ENCODE measurements at places on chromosomes 12 and 14.

GRCh38 chr12:57611108-57611826 lies at the start of gene ARHGEF25:
Gene ARHGEF25, plus strand, starts transcription at chr12:57611435. Its CDS starts 460 bp downstream, at chr12:57611895.
- peaks cover 64% of the 10 kb centered on the region for H3K27me3 ChIP-seq
- no peaks in the 10 kb centered on the region for H3K4me1 ChIP-seq
- H3K4me3 ChIP-seq, result peak within 1 kb of the TSS; percentile 65
- peak within 1 kb of the TSS; percentile 74 for H3K27ac ChIP-seq
- no peak for DNase-seq

GRCh38 chr12:68695454-68695853 lies 8.7 kb downstream of the NUP107 start:
- no peaks in the 10 kb centered on the region for H3K27me3 ChIP-seq
- DNase-seq, result no peak
- H3K4me3 ChIP-seq, result no peak overlapping the region
- H3K4me1 ChIP-seq, result no peaks in the 10 kb centered on the region

GRCh38 chr12:29907461-29907860 lies 123.7 kb upstream of the TMTC1 start:
- H3K36me3 ChIP-seq, result no peaks in the 10 kb centered on the region
- H3K4me1 ChIP-seq, result no peaks in the 10 kb centered on the region
- no peak overlapping the region for H3K27ac ChIP-seq
- H3K27me3 ChIP-seq, result no peaks in the 10 kb centered on the region
- H3K4me3 ChIP-seq, result no peak overlapping the region

DNA sequence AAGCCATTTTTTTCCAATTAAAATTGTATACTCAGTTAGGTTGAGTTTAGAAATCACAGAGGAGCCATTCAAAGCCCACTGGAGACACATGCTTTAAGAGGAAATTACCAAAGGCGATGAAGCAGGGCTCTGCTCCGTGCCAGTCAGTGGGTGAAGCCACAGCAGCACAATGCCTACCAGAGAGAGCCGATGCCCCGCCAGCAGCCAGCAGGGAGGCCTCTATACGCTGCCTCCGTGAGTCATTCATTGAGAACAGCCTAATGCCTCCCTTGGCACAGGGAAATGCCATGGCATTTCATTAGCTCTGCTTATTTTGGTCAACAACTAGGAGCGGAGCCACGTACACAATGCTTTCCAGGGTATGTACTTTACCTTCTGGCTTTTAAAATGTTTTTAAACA lies 197.8 kb upstream of the FRMD6 start:
- no peak for DNase-seq
- H3K36me3 ChIP-seq, result no peaks in the 10 kb centered on the region
- H3K27me3 ChIP-seq, result no peaks in the 10 kb centered on the region
- no peak overlapping the region for H3K27ac ChIP-seq
- H3K4me3 ChIP-seq, result no peak overlapping the region

- H3K36me3 ChIP-seq, result no peaks in the 10 kb centered on the region
- H3K4me3 ChIP-seq, result no peak overlapping the region
- H3K27me3 ChIP-seq, result no peaks in the 10 kb centered on the region
- no peak for DNase-seq
- no peaks in the 10 kb centered on the region for H3K4me1 ChIP-seq
Observed at GRCh38 chr14:54890788-54891187, 11.8 kb downstream of the GCH1 start.

DNA sequence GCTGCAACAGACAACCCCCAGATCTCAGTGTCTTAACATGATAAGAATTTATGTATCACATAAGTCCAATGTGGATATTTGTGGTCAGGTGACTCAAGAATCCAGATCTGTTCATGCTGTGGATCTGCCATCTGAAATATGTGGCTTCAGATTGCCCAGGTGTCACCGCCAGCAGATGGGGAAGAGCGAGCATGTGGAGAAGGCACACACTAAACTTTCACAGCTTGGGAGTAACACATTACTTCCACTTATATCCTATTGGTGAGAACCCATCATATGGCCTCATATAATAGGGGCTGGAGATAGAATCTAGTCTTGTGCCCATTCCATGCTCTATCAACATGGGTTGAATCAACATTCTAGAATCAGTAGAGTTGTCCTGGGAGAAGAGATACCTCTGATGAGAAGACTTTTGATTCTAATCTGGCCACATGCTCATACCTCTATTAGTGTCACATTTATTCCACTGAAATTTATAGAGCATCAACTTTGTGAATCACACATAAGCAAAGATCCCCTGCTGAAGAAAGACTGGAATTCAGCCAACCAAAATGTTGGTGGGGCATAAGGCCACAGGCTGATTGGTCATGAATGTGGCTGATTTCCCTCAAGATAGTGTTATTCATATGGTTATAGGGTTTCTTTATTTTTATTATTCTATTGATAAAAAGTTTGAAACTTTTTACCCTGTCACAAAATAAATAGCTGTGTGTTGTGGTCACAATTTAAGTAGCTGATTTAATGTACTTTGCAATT lies 6.0 kb upstream of the CALCOCO1 start:
- H3K4me3 ChIP-seq, result no peak overlapping the region
- no peaks in the 10 kb centered on the region for H3K36me3 ChIP-seq
- no peak overlapping the region for H3K27ac ChIP-seq
- DNase-seq, result no peak

GRCh38 chr14:65156568-65157366 lies 54.5 kb upstream of the MAX start:
- H3K4me1 ChIP-seq, result peaks cover 4% of the 10 kb centered on the region
- DNase-seq, result peak; percentile 44
- no peaks in the 10 kb centered on the region for H3K36me3 ChIP-seq
- H3K27ac ChIP-seq, result peak overlapping the region; percentile 74
- H3K27me3 ChIP-seq, result no peaks in the 10 kb centered on the region

GRCh38 chr12:31479516-31480210 lies 111.3 kb downstream of the DENND5B start:
- H3K36me3 ChIP-seq, result no peaks in the 10 kb centered on the region
- no peak overlapping the region for H3K27ac ChIP-seq
- H3K27me3 ChIP-seq, result no peaks in the 10 kb centered on the region
- no peak overlapping the region for H3K4me3 ChIP-seq

- peak overlapping the region; percentile 90 for H3K4me3 ChIP-seq
- H3K4me1 ChIP-seq, result peaks cover 33% of the 10 kb centered on the region
- DNase-seq, result no peak
- peak overlapping the region; percentile 95 for H3K27ac ChIP-seq
- H3K36me3 ChIP-seq, result no peaks in the 10 kb centered on the region
- H3K27me3 ChIP-seq, result no peaks in the 10 kb centered on the region
Observed at GRCh38 chr14:31024010-31024480, 1.4 kb upstream of the AP4S1 start.

DNA sequence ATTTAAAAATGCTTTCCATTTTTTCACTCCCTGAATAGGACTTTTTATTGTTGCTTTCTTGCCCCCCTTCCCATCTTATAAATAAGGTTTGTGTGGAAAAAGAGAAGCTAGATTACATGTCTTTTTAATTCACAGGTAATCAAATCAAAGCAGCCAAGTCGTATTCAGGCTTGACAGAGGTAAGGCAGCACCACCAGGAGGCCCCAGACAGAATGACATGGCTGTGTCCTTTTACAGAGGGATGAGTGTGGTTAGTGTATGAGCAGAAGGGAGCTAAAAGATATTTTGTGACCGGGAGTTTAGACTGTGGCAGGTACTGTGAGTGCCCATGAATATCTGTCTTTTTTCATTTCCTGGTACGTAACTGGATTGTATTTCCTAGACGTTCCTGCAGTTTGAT lies 596.1 kb downstream of the ETNK1 start:
- H3K4me1 ChIP-seq, result no peaks in the 10 kb centered on the region
- H3K27ac ChIP-seq, result no peak overlapping the region
- H3K36me3 ChIP-seq, result no peaks in the 10 kb centered on the region
- no peak for DNase-seq

GRCh38 chr12:9071518-9071917 lies 44.2 kb downstream of the A2M start:
- DNase-seq, result no peak
- no peak overlapping the region for H3K27ac ChIP-seq
- no peaks in the 10 kb centered on the region for H3K4me1 ChIP-seq
- no peak overlapping the region for H3K4me3 ChIP-seq
- no peaks in the 10 kb centered on the region for H3K27me3 ChIP-seq

DNA sequence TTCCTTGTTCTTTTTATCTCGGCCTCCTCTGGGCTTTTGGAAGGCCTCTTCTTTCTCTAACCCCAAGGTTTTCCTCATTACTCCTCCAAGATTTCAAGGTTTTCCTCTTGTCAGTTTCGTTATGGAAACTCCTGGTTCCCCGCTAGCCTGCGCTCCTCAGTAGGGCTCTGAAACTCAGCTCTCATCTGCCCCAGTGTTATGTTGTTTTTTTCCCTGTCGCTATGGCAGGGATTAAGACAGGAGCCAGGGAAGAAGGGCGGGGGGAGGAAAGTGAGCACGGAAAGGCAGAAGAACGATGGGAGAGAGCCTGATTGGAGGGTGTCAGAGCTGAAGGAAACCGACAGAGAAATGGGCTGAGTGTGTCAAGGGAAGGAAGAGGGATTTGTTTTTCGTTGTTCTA lies 26.5 kb upstream of the JDP2 start:
- peaks cover 29% of the 10 kb centered on the region for H3K4me1 ChIP-seq
- H3K27ac ChIP-seq, result peak overlapping the region; percentile 87
- H3K27me3 ChIP-seq, result no peaks in the 10 kb centered on the region
- H3K36me3 ChIP-seq, result no peaks in the 10 kb centered on the region

DNA sequence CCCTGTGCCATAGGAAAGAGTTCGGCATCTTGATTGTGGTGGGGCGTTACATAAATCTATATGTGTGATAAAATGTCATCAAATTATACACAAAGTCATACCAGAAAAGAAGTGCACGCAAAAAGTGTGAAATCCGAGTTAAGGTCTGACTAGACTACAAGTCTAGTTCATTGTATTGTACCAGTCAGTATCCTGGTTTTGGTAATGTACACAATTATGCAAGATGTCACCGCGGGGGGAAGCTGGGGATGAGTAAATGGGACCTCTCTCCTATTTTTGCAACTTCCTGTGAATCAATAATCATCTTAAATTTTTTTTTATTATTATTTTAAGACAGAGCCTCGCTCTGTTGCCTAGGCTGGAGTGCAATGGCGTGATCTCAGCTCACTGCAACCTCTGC lies 43.2 kb upstream of the BCL11B start:
- H3K27me3 ChIP-seq, result no peaks in the 10 kb centered on the region
- DNase-seq, result no peak
- H3K36me3 ChIP-seq, result no peaks in the 10 kb centered on the region
- H3K4me3 ChIP-seq, result no peak overlapping the region
- no peaks in the 10 kb centered on the region for H3K4me1 ChIP-seq

GRCh38 chr12:40287369-40287975 lies 62.7 kb downstream of the LRRK2 start:
- no peak for DNase-seq
- no peaks in the 10 kb centered on the region for H3K4me1 ChIP-seq
- H3K4me3 ChIP-seq, result no peak overlapping the region
- H3K27ac ChIP-seq, result no peak overlapping the region
- H3K27me3 ChIP-seq, result no peaks in the 10 kb centered on the region

- no peak overlapping the region for H3K4me3 ChIP-seq
- no peaks in the 10 kb centered on the region for H3K4me1 ChIP-seq
- no peaks in the 10 kb centered on the region for H3K27me3 ChIP-seq
Observed at GRCh38 chr12:99920353-99920960, 64.3 kb downstream of the ANKS1B start.

GRCh38 chr14:61875483-61875882 lies 113.3 kb downstream of the SNAPC1 start:
- H3K36me3 ChIP-seq, result no peaks in the 10 kb centered on the region
- DNase-seq, result no peak
- H3K4me3 ChIP-seq, result no peak overlapping the region
- H3K27ac ChIP-seq, result no peak overlapping the region

GRCh38 chr12:92360543-92360942 lies 214.9 kb upstream of the BTG1 start:
- H3K36me3 ChIP-seq, result no peaks in the 10 kb centered on the region
- DNase-seq, result no peak
- H3K4me3 ChIP-seq, result no peak overlapping the region
- H3K27me3 ChIP-seq, result no peaks in the 10 kb centered on the region

DNA sequence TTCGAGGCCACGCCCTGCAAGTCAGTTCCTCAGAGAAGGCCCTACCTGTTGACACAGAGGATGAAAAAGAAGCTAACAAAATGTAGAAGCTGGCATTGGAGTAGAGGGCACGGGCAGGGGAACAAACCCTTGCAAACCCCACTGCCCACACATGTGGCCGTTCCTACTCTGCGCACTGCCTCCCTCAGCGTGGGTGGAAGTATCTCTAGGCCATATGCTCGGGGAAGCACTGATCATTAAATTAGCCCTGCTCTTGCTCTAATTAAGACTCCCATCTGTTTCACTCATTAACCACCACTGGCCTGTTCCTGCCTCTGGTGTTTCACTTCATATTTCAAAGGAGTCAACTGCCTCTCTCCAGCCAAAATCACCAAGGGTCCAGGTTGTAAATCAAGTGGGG lies 201.2 kb upstream of the SFSWAP start:
- H3K36me3 ChIP-seq, result no peaks in the 10 kb centered on the region
- H3K4me3 ChIP-seq, result no peak overlapping the region
- no peaks in the 10 kb centered on the region for H3K27me3 ChIP-seq
- H3K27ac ChIP-seq, result no peak overlapping the region
- no peak for DNase-seq
- H3K4me1 ChIP-seq, result no peaks in the 10 kb centered on the region

DNA sequence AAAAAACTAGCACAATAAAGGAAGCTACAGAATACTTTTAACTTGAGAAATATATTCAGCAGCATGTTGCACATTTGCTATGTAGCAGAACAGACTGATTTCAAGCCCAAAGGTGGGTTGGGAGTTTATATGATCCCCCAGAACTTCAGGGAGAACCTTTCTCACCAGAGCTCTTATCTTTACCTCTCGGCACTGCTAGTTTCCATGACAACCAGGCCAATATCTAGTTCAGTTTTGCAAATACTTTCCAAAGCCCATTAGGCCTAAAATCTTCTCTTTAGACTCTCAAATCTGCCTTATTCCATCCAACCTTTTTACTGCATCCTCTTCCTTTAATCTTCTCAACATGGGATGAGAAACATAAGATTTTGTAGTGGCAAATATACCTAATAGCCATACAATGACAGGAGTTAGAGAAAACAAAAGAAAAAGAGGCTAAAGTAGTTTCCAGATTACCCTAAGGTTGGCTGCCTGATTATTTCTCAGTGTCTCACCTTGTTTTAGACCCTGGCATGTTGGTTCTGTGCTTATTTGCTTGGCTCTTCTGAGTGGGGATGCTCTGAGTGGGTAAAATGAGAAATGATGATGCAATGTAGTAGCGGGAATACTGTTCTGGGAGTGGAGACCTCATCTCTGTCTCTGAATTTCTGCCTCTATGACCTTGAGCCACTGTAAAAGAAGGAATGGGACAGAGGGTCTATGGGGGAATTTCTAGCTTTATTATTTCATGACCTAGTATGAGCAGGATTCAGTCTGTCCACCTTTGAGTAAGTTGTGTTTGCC lies 427.6 kb upstream of the STXBP6 start:
- H3K27me3 ChIP-seq, result no peaks in the 10 kb centered on the region
- no peak overlapping the region for H3K4me3 ChIP-seq
- H3K36me3 ChIP-seq, result no peaks in the 10 kb centered on the region
- H3K27ac ChIP-seq, result no peak overlapping the region
- H3K4me1 ChIP-seq, result no peaks in the 10 kb centered on the region

DNA sequence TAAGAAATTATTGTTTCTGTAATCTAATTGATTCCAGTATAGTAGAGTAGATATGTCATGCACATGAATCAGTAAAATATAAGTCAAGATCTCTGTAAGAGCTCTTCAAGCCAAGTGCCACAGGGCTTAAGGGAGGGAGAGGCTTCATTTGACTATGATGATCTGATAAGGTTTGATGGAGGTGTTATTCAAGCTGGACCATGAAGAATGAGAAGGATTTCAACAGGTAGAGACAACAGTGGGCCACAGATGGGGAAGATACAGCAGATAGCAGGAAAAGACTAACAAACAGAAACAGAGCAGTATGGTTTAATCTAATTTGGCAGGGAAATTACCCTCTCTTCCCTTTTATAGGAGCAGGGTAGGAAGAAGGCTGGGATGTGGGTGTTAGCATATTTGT lies 40.6 kb upstream of the FKBP4 start:
- no peak for DNase-seq
- no peak overlapping the region for H3K4me3 ChIP-seq
- no peaks in the 10 kb centered on the region for H3K36me3 ChIP-seq
- no peak overlapping the region for H3K27ac ChIP-seq
- H3K4me1 ChIP-seq, result no peaks in the 10 kb centered on the region
- H3K27me3 ChIP-seq, result no peaks in the 10 kb centered on the region
